ENCODE measurements at places on chromosomes 7 and 10. TPM values are rescaled to one million over a fixed set of nuclear protein-coding genes. Genes with fewer than 3 reads are reported as not detected.

Gene ZNF488
- total RNA-seq: 0.52 TPM

Gene STEAP4
- total RNA-seq: 0.08 TPM

Gene TCAF2
- 1.7 TPM for total RNA-seq

Gene MRPL43
- total RNA-seq: 101 TPM

Gene LLCFC1
- not detected for total RNA-seq

Gene AKR1C8
- not detected for total RNA-seq

Gene SEMA3C
- total RNA-seq: 102 TPM

Gene ARMH3
- 7.4 TPM for total RNA-seq

Gene CCDC136
- total RNA-seq: 3.1 TPM

Gene MGMT
- total RNA-seq: 29.5 TPM

Gene MYO3A
- not detected for total RNA-seq

Gene CALCR
- total RNA-seq: not detected

Gene GNA12
- total RNA-seq: 49.5 TPM

Gene PALD1
- 2.3 TPM for total RNA-seq

Gene SFTPD
- not detected for total RNA-seq

Gene TAS2R41
- not detected for total RNA-seq

Gene RINT1
- 17.5 TPM for total RNA-seq

Gene AKR1C2
- total RNA-seq: 3.7 TPM

Gene CCDC146
- total RNA-seq: 0.24 TPM

Gene IDI2
- total RNA-seq: not detected

Gene PPP1R17
- total RNA-seq: not detected

Gene HOXA10
- not detected for total RNA-seq

Gene GDF2
- not detected for total RNA-seq

Gene OR6B1
- not detected for total RNA-seq

Gene ENTPD1
- 0.52 TPM for total RNA-seq

Gene GNGT1
- not detected for total RNA-seq

Gene ELOVL3
- total RNA-seq: 1.3 TPM

Gene NPSR1
- not detected for total RNA-seq

Gene SPRN
- under 0.01 TPM for total RNA-seq

Gene ATP6V0E2
- 24.4 TPM for total RNA-seq

Gene GNAI1
- total RNA-seq: 26.4 TPM

Gene ACHE
- total RNA-seq: 1.7 TPM

Gene GLI3
- 34.0 TPM for total RNA-seq

Gene GPER1
- total RNA-seq: 1.4 TPM

Gene LBX1
- not detected for total RNA-seq

Gene TRPV5
- not detected for total RNA-seq

Gene KCNMA1
- 7.0 TPM for total RNA-seq

Gene GIMAP6
- 1.0 TPM for total RNA-seq

Gene SYCE1
- not detected for total RNA-seq

Gene SPDYE2B
- not detected for total RNA-seq

Gene KCNIP2
- 3.6 TPM for total RNA-seq

Gene NPC1L1
- 0.24 TPM for total RNA-seq

Gene CUZD1
- total RNA-seq: 0.13 TPM

Gene ZNF365
- 3.4 TPM for total RNA-seq

Gene PPP1R9A
- total RNA-seq: 0.24 TPM

Gene FAM25C
- not detected for total RNA-seq

Gene MSS51
- 0.39 TPM for total RNA-seq

Gene SLIT1
- total RNA-seq: under 0.01 TPM

Gene BEND7
- total RNA-seq: 4.4 TPM

Gene MYL10
- total RNA-seq: not detected

Measured in epithelial cell of alveolus of lung (primary cell).